SW 1271 (cell line): ENCODE measurements at places on chromosomes 3 and 15.

- no peak for DNase-seq
Measured at GRCh38 chr3:44478055-44478468, 592 bp upstream of the ZNF445 start.

- no peak for DNase-seq
Measured at GRCh38 chr3:32017286-32017685, 35.7 kb downstream of the ZNF860 start.

GRCh38 chr3:71119171-71119570 lies 464.4 kb downstream of the FOXP1 start:
- no peak for DNase-seq

DNA sequence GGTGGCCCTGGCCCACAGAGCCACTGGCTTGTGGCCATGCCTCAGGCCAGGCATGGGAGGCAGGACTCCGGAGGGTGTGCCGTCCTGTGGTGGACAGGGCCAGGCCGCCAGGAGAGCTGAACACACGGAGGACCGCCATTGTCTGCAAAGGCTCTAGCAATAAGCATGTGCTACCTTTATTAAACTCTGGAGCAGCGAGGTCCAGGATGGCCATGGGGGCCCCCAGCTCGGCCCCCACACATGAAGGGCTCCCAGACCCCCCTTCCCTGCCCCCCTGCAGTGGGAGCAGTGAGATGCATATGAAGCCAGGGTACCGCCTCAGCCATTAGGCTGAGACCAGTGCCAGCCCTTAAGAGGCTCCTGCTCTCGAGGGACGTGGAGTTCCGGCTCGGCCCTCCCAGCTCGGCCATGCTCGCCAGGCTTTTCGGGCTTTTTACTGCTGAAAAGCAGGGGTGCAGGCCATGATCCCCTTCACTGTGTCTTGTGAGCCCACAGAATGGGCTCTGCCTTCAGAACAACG lies 2.7 kb downstream of the AMIGO3 start:
- no peak for DNase-seq

DNA sequence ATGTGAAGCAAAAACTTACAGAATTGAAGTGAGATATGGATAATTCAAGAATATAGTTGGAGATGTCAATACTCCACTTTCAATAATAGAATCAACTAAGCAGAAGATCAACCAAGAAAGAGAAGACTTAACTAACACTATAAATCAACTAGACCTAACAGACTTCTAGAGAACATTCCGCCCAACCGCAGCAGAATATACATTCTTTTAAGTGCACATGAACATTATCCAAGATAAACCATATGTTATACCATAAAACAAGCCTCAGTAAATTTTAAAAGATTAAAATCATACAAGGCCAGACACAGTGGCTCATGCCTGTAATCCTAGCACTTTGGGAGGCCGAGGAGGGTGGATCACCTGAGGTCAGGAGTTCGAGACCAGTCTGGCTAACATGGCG lies 5.5 kb upstream of the TEX55 start:
- DNase-seq = no peak

GRCh38 chr3:48877671-48878070 lies 21.0 kb downstream of the SLC25A20 start:
- no peak for DNase-seq

- DNase-seq = no peak
Measured at GRCh38 chr15:83766339-83766738, 112.4 kb downstream of the ADAMTSL3 start.

DNA sequence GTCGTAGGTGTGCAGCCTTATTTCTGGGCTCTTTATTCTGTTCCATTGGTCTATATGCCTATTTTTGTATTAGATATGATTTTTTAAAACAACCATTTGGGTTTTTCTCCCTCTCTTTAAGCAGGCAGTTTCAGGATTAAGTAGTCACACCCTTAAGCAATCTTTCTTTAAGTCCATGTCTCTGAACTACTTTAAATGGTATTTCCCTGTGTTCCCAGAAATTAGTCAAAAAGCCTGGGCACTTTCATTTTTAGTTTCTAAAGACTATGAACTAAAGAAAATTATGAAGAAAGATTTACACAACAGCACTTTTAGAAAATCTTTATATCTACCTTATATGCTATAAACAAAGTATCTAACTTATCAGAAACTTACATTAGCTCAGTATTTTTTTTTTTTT lies 110.3 kb downstream of the FAIM start:
- DNase-seq = no peak

DNA sequence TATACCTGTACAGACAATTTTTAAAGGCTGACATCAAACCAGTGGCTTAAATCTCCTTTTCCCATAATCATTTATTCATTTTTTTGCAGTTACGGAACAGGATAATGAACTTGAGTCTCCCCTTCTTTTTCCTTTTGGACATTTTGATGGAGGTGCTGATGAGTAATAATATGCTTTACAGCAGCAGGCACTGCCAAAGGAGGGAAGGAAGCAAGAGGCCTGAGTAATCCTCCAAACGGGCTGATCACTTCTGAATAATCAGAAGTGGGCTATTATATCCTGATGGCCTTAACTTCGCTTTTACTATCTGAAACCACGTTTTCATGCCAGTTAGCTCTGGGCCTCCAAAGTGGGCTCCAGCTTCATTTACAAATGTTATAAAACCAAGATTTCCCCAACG lies 527.2 kb downstream of the FOXP1 start:
- no peak for DNase-seq
